Activated T-helper 17 cell treated with anti-CD3 and anti-CD28 coated beads, Interleukin-2, amount 50 U/mL, for 72 hours (primary cell): ENCODE measurements at places on chromosomes 7 and 10. TPM values are rescaled to one million over a fixed set of nuclear protein-coding genes. Genes with fewer than 3 reads are reported as not detected.

ADRA2A gene
- not detected for total RNA-seq

ASB10 gene
- not detected for total RNA-seq

NRP1 gene
- 1.2 TPM for total RNA-seq

LRRC17 gene
- total RNA-seq, result not detected

ENTPD1 gene
- 4.5 TPM for total RNA-seq

DLX6 gene
- total RNA-seq, result not detected

LRRD1 gene
- 0.19 TPM for total RNA-seq

CLCN1 gene
- total RNA-seq, result 0.11 TPM

HEPACAM2 gene
- total RNA-seq, result not detected

CPA2 gene
- total RNA-seq, result not detected

WEE2 gene
- 0.13 TPM for total RNA-seq

AKR1E2 gene
- total RNA-seq, result 3.7 TPM

TMEM236 gene
- total RNA-seq, result 0.30 TPM

KLLN gene
- 0.78 TPM for total RNA-seq

ENO4 gene
- total RNA-seq, result not detected

NODAL gene
- not detected for total RNA-seq

ACBD7 gene
- 3.1 TPM for total RNA-seq

TCAF2 gene
- 106 TPM for total RNA-seq

ANKRD16 gene
- 6.8 TPM for total RNA-seq

OR2A7 gene
- total RNA-seq, result 0.80 TPM

SPDYE5 gene
- 0.24 TPM for total RNA-seq

CARD11 gene
- total RNA-seq, result 98.7 TPM

CALML5 gene
- total RNA-seq, result not detected

ZNF736 gene
- total RNA-seq, result 22.8 TPM

CYP2C19 gene
- 0.16 TPM for total RNA-seq

FFAR4 gene
- not detected for total RNA-seq

HSPA14 gene
- total RNA-seq, result 40.9 TPM

ASAH2 gene
- 2.9 TPM for total RNA-seq

CCL24 gene
- not detected for total RNA-seq

TRPV5 gene
- 0.13 TPM for total RNA-seq

SPDYE2 gene
- not detected for total RNA-seq

ZMIZ1 gene
- total RNA-seq, result 32.9 TPM

HMX3 gene
- 0.21 TPM for total RNA-seq

TMEM130 gene
- total RNA-seq, result not detected

ARHGEF35 gene
- total RNA-seq, result 1.1 TPM

TUBAL3 gene
- total RNA-seq, result not detected

UNCX gene
- not detected for total RNA-seq

INA gene
- total RNA-seq, result 0.13 TPM

CPEB3 gene
- 2.1 TPM for total RNA-seq

LBX1 gene
- total RNA-seq, result not detected

APBB1IP gene
- 46.5 TPM for total RNA-seq

PCLO gene
- 0.03 TPM for total RNA-seq

ATG9B gene
- 18.2 TPM for total RNA-seq

MLXIPL gene
- total RNA-seq, result not detected

GNAT3 gene
- total RNA-seq, result not detected

ORC5 gene
- 27.7 TPM for total RNA-seq

CCNJ gene
- 3.7 TPM for total RNA-seq

FAM200A gene
- 2.7 TPM for total RNA-seq

NACAD gene
- 1.3 TPM for total RNA-seq

LIPJ gene
- total RNA-seq, result not detected

NPC1L1 gene
- not detected for total RNA-seq

LAMB1 gene
- not detected for total RNA-seq

UCN3 gene
- total RNA-seq, result not detected
